ENCODE measurements at places on chromosomes 1 and 21.
A peak's percentile ranks its signal among the peaks of the same experiment; 100 is the strongest.

- DNase-seq = no peak
These were observed 7.8 kb downstream of the ETS2 start for GRCh38 chr21:38813547-38813946.

DNA sequence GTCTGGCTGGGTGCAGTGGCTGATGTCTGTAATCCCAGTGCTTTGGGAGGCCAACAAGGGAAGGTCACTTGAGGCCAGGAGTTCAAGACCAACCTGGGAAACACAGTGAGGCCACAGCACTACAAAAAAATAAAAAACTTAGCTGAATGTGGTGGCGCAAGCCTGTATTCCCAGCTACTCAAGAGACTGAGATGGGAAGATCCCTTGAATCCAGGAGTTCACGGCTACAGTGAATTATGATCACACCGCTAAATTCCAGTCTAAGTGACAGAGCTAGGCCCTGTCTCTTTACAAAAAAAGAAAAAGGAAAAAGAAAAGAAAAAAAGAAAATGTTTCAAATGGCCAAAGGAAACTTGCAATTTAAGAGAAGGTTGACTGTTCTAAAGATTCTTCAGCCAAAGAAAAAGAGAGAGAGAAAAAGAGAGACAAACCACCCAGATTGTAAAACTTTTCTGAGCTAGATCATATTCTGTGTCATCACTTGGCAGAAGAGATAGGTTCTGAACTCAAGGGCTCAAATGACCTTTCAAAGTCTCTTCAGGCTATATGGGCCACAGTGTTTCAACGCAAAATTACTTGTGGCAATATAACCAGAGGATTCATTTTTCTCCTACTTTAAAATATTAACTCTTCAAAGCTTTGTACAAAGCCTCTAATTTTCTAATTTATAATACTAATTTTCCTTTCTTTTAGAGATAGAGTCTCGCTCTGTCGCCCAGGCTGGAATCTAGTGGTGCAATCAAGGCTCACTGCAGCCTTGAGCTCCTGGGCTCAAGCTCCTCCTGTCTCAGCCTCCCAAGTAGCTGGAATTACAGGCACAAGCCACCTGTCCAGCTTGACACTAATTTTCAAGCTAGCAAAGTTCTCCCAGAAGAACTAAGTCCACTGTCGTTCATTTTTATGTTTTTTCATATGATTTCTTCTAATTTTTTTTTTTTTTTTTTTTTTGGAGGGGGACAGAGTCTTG is 20.5 kb downstream of the ARID4B start:
- DNase-seq = peak; percentile 46

- DNase-seq = no peak
These were observed 9.4 kb downstream of the TMEM35B start for GRCh38 chr1:34975771-34976170.

DNA sequence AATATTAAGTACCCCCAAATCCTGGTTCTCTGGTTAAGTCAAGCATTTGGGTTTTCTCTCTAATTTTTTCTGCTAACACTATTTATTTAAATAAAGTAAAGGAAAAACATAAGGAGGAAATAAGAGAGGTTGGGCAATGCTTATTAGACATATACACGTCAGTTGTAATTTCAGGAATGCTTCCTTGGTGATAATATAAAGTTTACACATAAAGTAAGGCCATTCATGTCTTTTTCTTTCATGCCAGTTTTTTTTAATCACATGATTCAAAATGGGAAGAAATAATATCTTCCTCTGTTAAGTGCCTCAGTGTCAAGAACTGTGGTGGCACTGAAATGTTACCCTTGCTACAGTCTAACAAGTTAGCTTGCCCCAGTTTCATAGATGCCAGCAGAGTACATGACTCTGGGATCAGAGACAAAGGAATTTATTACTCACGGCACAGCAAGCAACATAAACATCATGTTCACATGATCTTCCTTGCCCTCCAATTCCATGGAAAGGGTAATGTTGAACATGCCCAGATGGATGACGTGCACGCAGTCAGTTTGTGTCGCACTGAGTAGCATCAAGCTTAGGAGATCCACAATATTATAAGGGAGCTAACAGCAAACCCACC is 184.9 kb downstream of the PLA2G4A start:
- peak; percentile 41 for DNase-seq

- peak; percentile 53 for DNase-seq
These were observed 6.4 kb upstream of the KANK4 start for GRCh38 chr1:62325681-62326080.

DNA sequence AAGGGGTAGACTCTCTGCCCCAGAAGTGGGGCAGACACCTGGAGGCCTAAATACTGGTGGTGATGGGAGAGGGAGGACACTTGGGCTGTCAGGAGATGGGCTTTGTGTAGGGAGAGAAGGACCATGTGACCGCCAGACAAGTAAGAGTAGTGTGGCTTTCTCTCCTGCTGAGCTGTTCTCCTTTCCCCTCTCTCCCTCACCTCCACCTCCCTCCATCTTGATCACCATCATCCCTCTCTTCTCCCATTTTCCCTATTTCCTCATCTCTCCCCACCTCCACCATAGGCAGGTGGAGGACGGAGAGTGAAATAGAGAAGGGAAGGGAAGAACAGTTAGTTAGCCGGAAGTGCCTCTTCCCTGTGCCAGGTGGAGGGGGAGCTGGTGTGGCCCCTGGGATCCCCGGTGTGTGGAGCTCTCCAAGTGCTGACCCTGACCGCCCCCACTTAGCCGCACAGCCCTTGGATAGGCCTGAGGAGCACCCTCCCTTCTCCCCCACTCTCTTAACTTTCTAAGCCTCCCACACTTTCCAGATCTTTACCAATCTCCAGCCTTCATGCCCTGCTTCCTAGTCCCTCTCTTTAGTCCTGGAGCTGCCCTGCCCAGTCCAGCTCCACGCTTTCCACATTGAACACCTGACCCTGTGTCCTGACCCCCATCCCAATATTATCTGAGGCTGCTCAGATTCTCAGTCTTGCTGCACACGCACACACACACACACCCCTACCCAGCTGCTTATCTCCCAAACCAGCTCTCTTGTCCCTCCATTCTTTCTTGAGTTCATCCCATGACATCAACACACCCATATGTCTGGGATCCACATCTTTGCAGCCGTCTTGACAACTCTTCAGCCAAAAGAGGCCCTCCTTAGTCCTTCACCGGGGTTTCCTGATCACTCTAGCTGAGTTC is 1.5 kb downstream of the CELF3 start:
- DNase-seq = no peak

GRCh38 chr1:97433824-97434177 is 487.0 kb downstream of the DPYD start:
- DNase-seq = no peak

- no peak for DNase-seq
These were observed 190.4 kb upstream of the USP25 start for GRCh38 chr21:15539376-15539775.

DNA sequence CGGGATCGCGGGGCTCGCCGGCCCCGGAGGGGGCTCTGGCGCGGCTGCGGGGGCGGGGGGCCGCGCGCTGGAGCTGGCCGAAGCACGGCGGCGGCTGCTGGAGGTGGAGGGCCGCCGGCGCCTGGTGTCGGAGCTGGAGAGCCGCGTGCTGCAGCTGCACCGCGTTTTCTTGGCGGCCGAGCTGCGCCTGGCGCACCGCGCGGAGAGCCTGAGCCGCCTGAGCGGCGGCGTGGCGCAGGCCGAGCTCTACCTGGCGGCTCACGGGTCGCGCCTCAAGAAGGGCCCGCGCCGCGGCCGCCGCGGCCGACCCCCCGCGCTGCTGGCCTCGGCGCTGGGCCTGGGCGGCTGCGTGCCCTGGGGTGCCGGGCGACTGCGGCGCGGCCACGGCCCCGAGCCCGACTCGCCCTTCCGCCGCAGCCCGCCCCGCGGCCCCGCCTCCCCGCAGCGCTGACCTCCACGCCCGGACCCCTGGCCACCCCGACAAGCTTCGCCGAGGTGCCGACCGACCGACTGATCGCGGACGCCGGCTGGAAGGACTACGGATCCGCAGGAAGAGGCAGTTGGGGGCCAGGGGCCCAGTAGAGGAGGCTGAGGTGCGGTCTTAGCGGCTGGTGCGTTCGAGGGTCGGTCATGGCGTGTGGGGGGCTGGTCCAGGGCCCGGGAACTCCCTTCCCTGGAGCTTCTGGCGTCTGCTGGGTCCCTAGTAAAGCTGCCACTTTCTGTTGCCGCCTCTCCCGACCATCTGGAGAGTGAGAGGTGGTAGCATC is 711 bp downstream of the TRNP1 start:
- DNase-seq = no peak

GRCh38 chr1:18309552-18310155 is 171.1 kb upstream of the KLHDC7A start:
- no peak for DNase-seq

GRCh38 chr21:35940074-35940927 is 120.0 kb downstream of the SETD4 start:
- peak; percentile 78 for DNase-seq

- no peak for DNase-seq
These were observed 54.0 kb downstream of the CAPN9 start for GRCh38 chr1:230800891-230801840.

GRCh38 chr1:60893136-60893930 is 189.0 kb upstream of the NFIA start:
- DNase-seq = no peak

GRCh38 chr1:4724695-4725250 is 70.4 kb downstream of the AJAP1 start:
- DNase-seq = no peak

DNA sequence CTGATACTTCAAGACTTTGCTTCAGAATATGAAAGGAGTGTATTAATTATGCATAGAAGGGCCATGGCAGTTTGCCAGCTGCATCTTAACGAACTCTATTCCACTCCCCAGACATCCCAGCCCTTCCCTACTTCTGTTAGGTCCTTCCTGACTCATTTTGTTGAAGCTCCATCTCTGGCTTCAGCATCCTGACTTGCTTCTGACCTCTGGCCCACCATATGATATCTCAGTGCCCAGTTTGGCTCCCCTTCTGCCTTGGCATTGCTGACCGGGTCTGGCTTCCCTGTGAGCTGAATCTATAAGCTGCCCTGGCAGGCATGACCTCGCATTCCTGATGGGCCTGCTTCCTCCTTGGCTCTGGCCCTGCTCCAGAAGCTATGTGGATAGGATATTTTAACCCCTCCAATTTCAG is 27.6 kb upstream of the ARHGAP29 start:
- no peak for DNase-seq

DNA sequence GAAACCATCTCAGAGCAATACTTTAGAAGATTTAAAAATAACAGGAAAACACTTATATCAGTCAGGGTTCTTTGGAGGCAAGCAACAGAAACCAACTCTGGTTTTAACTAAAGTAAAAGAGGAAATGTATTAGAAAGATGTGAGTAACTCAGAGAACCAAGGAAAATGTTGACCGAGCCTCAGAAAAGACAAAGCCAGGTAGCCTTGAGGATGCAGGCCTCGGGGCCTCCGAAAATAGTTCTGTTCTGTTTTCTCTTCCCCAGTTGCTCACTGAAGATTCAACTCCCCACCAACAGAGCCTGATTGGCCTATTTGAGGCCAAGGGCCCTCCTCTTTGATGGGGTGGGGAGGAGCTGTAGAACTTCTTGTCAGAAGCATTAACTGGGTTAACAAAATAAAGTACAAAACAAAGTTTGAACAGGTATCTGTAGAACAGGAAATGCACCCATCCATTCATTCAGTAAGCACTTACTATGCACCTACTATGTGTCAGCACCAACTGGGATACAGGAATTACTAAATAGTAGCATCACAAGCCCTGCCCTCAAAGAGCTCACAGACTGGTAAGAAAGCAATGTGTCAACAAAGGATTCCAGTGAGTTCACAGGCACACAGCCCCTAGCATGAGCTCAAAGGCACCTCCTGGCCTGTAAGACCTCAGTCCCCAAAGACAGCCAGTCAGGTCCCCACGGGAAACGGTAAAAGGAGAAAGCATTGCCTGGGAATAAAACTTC is 12.6 kb downstream of the SLAMF8 start:
- DNase-seq = no peak

DNA sequence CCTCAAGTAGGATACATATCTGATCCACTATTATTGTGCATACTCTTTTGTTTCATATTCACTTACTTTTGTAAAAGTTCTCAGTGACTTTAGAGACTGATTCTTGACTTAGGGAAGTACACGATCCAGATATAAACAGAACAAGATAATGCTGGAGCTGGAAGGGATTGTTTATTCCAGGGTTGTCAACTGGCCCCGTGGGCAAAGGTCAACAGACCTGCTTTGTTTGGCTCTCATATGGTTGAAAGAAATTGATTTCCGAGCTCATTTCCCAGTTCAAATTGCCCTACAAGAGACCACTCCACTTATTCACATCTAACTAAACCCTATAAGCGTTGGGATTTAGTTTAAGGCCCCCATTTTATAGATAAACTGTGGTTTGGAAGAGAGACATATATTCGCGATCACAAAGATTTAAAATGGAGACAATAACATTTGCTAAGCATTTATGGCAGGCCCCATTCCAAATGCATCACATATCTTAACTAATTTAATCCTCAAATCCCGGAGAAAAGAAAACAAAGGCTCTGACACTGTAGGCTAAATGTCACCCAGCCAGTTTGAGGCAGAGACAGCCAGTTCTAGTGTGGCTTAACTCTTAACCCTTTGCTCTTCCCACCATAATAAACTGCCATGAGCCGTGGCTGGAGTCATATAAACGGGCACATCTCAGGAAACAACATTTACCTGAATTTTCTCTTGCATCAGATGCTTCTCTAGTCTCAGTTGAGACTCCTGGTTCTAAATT is 20.6 kb downstream of the REG4 start:
- no peak for DNase-seq

GRCh38 chr1:244730153-244730933 is 77.4 kb downstream of the DESI2 start:
- peak; percentile 66 for DNase-seq

DNA sequence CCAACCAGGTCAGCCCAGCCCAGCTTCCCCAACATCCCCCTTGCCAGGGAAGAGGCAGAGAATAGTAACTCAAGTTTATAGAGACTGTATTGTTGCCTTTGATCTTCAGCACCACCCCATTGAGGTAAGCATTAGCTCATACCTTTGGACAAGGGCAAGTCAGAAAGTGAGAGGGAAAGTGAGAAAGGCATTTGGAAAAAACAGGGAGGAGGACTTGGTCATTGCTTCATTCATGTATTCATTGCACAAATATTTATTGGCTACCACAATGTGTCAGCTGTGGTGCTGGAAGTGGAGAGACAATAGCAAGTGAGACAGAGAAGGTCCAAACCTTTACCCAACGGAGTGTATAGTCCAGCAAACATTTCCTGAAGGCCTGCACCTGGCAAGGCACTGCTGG is 561.2 kb downstream of the KIF26B start:
- peak; percentile 92 for DNase-seq

- DNase-seq = no peak
These were observed 24.3 kb upstream of the UAP1 start for GRCh38 chr1:162537216-162537615.

DNA sequence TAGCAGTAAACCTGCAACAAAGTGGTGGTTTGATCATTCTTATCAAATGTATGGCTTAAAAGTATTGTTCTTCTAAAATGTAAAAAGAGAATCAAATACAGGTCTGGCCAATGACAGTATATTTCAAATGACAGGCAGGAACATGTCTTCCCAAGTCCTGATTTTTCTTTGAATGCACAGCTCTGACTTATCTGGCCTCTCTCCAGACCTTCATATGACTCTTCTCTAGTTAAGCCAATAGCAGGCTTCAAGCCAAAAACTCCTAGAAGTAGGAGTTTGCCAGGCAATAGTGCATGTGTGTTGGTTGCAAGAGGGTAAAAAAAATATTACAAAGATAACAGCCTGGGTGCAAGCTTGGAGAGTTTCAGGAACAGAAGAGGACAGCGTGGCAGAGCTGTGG is 345.5 kb downstream of the SMYD3 start:
- DNase-seq = peak; percentile 81
